AG04450 (cell line): ENCODE measurements at places on chromosomes 2 and 18. TPM values are rescaled to one million over a fixed set of nuclear protein-coding genes. Genes with fewer than 3 reads are reported as not detected.
A peak's percentile ranks its signal among the peaks of the same experiment; 100 is the strongest.

CFAP221 gene
- not detected in 2 replicates for polyA plus RNA-seq

SCN3A gene
- 0.11 and 0.17 TPM in 2 replicates for polyA plus RNA-seq

IHH gene
- polyA plus RNA-seq, result 0.04 TPM in 1 of 2 replicates, not detected in the other

CPO gene
- 0.12 TPM in 1 of 2 replicates, not detected in the other for polyA plus RNA-seq

NHEJ1 gene
- 21.9 and 22.9 TPM in 2 replicates for polyA plus RNA-seq

LDLRAD4 gene
- polyA plus RNA-seq, result not detected in 2 replicates

DNA sequence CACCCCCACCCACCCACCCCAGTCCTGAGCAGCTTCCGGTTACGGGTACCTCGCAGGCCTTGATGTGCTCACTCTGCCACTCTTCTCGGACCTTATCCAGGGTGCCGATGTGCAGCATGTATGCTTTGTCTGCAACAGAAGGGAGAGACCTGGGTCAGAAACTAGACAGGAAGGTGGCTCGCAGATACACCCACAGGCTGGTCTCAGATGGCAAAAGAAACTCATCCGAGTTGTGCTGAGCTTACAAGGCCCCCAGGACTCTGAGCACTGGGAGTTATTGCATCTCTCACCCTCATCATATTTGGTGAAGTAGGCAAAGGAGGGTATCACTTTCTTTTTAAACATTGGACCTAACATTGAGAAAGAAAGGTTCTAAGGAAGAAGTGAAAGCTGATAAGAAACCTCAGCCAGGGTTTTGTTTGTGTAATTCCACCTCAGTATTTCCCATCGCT, 30.6 kb upstream of the EPG5 start:
- DNase-seq, result no peak

DNA sequence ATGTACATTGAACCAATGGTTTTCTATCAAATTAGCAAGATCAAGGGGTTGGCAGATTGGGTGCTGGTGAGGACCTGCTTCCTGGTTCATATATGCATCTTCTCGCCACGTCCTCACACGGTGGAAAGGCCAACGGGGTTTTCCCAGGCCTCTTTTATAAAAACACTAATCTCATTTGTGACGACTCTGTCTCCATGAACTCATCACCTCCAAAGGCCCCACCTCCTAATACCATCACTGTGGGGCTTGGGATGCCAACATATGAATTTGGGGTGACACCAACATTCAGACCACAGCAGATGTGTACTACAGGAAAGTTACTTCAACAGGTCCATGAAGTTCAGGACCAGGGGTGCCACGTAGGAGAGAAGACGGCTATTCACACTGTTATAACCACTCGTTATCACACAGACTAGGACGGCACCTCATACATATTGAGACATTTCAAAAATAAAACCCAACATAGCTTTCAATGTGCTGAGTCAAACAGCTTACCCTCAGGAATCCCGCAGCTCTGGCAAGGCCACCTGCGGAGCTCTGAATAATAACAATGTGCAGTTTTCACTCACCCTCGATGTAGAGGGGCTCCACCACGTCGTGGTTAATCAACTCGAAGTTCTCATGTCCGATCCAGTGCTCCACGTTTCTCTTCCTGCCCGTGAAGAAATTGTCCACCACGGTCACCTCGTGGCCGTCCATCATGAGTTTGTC, 49.3 kb downstream of the UXS1 start:
- no peak for DNase-seq

- DNase-seq, result no peak
Observed at GRCh38 chr2:120990451-120990871, 254.8 kb downstream of the GLI2 start.

GRCh38 chr2:221502270-221503010, 69.7 kb downstream of the EPHA4 start:
- DNase-seq, result no peak

- no peak for DNase-seq
Observed at GRCh38 chr2:39647104-39647765, 18.5 kb upstream of the TMEM178A start.

- DNase-seq, result no peak
Observed at GRCh38 chr18:42632801-42633200, 482.7 kb downstream of the RIT2 start.

DNA sequence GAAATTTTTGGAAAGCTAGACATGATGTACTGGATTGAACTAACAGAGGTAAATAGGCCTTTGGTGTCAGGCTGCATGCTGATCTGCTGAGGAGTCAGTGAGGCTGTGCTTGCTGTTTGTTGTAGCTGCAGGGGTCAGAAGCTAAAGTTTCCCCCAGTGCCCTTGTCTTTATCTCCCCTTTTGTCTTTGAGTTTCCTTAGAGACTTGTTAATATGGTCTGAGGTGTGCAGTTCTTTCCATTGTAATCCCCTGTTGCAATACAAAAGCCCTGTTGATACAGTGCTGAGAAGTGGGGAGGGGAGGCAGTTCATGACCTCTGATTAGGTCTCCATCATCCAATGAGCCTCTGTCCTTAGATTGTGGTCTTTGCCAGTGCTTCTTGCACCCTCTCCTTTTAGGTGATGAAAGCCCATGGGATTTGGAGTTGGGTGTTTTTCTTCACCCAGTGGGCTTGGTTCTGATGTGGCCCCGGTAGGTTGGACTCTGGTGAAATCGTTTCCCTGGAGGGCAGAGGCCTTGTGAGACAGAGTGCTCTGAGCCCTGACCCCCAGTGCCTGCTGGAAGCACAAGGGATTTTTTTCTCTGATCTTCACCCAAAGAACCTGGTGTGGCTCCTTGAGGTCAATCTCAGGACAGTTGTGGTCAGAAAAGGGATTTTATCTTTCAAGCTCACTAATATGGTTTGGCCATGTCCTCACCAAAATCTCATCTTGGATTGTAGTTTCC, 163.1 kb downstream of the TMEM18 start:
- no peak for DNase-seq

DNA sequence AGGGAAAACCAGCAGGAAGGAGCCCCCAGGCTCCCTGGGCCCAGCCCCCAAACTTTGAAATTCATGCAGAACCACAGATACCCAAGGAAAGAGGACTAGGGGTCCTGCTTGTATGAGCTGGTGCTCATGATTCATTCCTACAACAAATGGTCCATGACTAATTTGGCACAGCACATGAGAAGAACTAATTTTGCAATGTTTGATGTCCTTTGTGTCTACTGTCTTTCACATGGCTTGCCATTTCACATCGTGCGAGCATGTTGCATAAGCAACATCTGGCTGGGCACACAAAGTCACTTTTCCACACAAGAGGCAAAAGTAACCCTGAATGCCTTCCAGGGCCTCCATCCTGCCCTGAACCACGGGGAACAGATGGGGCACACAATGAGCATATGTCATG, 149.6 kb upstream of the APCDD1 start:
- DNase-seq, result no peak

- peak; percentile 7 for DNase-seq
Observed at GRCh38 chr18:67608615-67609273, 92.2 kb upstream of the DSEL start.

DNA sequence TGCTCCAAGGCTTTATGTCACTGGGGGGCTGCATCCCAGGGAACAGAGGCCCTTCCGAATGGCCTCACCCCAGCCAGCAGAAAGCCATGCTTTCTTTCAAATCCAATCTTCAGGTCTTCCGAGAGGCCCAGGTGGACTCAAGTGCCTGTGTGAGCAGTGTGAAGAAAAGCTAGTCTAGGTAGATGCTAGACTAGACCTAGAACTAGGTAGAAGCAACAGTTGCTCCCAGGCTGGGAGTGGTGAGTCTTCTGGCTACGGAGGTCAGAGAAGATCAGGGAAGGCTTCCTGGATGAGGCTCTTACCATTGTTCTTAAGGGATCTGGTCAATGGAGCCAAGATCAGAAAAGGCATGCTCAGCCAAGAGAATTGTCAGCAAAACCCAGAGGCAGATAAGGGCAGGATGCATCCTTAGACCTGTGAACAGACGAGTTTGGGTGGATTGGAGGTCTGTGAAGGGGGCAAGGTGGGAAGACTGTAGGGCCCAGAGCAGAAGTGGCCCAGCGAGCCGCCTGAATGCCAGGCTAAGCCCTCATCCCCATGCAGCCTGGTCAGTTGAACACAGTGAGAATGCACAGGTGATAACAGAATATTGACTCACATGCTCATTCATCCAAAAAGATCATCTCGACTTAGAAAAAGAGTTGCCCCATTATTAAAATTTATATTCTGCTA, 110.8 kb downstream of the SMAD7 start:
- no peak for DNase-seq

DNA sequence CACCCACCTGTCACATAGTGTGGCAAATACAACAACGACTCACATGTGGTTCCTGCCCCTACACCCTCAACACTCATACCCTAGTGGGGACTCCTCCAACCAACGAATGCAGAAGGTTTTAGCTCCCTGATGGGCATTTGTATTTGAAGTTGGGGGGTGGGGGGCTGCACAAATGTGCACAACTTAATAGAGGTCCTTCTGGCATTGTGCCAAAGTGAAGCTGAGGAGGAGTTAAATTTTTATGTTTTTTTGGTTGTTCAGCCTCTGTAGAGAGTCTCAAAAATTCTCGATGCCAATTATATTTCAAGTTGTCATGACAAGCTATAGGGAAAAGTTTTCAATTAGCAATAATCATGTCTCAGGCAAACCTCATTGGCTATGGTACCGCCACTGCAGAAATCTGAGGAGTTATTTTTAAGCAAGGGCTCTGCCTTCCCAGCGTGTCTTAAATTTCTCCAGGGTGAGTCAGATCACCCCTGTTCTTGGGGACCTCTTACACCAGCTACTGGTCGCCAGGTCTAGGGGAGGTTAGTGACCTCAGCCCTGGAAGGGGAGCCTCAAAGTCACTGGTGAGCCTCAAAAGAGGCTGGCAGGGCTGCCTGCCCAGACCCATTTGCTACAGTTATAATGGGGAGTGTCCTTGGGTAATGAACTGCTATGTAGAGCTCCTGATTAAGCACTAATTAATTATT, 102.7 kb upstream of the TAF1B start:
- no peak for DNase-seq

GRCh38 chr2:62197011-62197924, 1.4 kb downstream of the B3GNT2 start:
- DNase-seq, result no peak

DNA sequence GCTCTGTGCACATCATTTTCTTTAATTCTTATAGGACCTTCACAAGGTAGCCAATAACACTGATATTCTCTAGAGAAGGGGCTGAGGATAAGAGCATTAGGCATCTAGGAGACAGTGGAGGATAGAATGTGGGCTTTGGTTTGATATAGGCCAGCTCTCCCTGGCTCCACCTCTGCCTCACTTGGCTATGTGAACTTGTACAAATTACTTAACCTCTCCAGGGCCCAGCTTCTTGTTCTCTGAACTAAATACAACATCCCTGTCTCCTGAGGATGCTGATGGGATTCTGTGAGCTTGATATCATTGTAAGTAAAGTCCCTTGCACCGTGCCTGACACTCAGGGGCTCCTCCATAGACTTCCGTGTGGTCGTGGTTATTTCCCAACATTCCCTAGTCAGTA, 87.3 kb downstream of the ACOXL start:
- DNase-seq, result no peak

- no peak for DNase-seq
Observed at GRCh38 chr2:39218391-39218790, 25.4 kb downstream of the CDKL4 start.

DNA sequence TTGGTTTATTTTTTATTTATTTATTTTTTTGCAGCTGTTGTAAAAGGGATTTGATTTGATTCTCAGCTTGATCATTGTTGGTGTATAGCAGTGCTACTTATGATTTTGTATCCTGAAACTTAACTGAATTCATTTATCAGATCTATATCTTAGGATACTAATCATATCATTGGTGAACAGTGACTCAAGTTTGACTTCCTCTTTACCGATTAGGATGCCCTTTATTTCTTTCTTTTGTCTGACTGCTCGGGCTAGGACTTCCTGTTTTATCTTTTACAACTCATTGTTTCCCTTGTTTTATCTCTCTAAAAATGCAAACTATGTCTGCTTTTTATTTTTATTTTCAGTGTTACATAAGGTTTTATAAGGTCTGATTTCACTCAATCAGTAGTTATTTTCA, 23.6 kb downstream of the SP100 start:
- DNase-seq, result no peak

- no peak for DNase-seq
Observed at GRCh38 chr18:22169889-22170420, 566 bp downstream of the GATA6 start.

DNA sequence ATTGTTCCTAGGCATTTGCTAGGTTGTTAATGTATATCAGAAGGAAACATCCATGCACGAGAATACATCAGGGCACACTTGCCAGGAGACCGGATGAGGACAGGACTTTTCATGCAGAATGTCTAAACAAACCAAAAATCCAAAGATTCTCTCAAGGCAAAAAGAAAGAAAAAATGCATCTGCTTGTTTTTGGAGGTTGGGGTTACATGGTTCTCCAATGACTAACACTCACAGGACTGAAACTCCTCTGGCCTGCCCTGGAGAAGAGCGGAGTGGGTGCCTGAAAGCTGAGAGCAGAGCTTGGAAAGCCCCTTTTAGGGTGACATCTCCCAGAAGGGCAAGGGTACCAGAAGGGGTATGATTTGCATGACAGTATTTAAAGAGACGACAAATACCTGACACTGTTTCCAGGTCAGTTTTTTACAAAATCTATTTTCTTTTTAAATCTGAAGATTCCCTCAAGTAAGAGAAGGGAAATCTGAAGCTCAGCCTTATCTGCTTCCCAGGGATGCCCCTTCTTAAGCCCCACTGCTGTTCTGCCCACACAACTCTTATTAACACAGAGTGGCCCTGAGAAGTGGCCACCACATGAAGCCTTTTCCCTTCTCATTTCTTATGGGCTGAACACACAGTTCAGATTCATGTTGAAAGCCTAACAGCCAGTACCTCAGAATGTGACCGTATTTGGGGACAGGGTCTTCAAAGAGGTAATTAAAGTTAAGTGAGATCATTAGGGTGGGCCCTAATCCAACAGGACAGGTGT, 216.4 kb downstream of the STK39 start:
- DNase-seq, result peak; percentile 69

DNA sequence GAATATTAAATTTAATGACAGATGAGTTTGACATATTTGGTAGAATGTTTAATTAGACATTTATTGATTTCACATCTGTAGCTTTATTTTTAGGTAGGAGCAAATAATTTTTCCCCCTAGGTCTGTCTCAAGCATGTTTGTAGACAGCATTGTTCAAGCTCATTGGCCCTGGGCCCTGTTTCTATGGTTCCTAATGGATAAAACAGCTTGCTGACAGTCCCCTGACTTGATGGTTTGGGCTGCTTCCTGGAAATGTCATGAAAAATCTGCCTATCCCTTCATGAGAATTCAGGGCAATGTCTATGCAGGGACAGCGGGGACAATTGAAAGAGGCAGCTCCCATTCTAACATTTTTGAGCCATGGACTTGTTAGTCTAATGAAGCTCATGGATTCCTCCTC, 14.6 kb upstream of the MEP1B start:
- no peak for DNase-seq

DNA sequence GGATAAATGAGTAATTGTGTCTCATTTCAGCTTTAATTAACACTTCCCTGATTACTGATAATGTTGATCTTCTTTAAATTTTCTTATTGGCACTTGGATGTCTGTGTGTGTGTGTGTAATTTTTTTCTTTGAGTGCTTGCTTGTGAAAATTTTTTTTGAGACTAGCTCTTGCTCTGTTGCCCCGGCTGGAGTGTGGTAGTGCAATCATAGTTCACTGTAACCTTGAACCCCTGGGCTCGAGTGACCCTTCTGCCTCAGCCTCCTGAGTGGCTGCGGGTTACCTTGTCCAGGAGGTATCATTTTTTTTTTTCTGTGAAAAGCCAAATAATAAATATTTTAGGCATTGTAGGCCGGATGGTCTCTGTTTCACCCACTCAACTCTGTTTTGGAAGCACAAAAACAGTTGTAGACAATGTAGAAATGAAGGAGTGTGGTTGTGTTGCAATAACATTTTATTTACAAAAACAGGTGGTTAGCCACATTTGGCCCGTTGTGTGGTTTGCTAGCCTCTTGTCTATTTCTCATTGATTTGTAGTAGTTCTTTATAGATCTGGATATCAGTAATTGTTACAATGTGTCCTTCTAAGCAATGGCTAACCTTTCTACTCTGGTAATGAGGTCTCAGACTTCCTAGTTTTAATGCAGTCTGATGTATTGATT, 7.9 kb downstream of the IL1RL2 start:
- no peak for DNase-seq
